ENCODE measurements at places on chromosomes 12 and 14.

DNA sequence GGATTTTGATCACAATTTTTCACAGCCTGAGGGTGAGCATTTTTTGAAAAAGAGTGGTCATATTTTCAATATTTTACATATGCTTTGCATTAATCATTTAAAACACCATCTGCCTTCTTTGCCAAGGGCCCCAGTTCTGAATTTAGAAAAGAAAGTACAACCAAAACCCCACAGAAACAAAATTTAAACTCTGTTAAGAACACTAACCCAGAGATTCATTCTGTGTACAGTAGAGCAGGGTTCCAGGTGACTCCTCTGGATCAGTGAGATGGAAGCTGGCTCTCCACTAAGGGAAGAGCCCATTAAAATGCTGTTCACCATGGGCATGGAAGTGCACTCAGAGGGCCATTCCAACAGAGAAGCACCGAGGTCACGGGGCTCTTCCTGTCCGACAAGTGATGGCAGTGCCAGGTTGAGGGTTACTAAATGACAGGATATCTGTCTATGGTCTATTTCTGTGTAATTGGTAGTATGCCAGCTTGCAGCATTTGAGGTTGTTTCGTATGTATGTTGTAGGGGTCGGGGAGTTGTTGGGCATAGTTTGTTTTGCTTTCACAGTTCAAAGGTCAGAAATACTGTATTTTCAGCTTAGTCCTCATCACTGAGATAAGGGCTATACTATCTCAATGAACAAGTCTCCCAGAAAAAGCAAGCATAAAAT lies 95.9 kb downstream of the SLC35F4 start:
- no peak for DNase-seq

DNA sequence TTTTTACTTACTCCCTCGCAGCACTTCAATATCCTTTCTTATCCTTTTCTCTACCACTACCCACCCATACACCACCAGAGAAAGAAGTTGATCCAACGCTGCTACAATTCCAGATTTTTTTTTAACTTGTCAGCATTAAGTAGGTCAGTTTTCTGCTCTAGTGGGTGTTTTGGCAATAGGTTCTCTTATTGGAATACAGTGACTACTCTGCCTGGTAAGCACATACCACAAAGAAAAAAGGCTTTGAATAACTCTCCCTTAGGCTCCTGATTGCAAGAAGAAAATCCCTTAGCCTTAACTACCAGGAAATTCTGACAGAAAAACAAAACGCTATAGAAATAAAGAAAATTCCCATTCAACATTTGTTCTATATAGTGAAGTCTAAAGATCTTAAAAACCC lies 72.0 kb downstream of the NUMB start:
- DNase-seq, result no peak

DNA sequence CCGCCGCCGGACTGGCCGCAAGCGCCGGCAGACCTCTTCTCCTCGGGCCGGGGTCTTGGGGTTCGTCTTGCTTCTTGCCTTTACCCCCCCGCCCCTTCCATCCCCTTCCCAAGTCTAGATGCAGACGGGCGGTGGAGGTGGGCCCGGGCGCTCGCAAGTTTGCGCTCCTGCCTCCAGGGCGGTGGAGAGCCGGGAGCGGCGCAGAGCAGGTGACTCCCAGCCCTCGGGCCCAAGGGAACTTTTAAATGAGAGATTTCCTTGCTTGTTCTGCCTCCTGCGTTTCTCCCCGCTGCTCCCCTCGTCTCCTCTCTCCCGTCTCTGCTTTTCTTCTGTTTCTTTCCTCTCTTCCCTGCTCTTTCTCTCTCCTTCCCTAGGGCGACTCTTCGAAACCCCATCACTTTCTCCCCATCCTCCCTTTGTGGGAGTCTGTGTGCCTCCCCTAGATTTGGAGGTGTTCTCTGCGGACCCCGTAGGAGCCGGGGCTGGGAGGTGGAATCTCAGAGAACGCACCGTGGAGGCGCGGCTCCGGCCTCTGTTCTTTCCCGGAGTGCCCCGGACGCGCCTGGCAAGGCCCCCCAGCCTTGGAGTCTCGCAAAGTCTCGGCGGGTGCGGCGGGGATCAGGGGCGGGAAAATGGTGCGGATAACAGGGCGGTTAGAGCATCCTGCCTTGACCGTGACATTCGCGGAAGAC lies 114.7 kb upstream of the MYL2 start:
- no peak for DNase-seq

- no peak for DNase-seq
Observed at GRCh38 chr12:568486-568885, 94.8 kb downstream of the NINJ2 start.

GRCh38 chr12:131040491-131040890 lies 86.8 kb downstream of the ADGRD1 start:
- no peak for DNase-seq
